ENCODE measurements at places on chromosomes 12 and 14. TPM values are rescaled to one million over a fixed set of nuclear protein-coding genes. Genes with fewer than 3 reads are reported as not detected.

- peak; percentile 84 for DNase-seq
Observed at GRCh38 chr12:115341442-115341841, 657.5 kb upstream of the TBX3 start.

DNA sequence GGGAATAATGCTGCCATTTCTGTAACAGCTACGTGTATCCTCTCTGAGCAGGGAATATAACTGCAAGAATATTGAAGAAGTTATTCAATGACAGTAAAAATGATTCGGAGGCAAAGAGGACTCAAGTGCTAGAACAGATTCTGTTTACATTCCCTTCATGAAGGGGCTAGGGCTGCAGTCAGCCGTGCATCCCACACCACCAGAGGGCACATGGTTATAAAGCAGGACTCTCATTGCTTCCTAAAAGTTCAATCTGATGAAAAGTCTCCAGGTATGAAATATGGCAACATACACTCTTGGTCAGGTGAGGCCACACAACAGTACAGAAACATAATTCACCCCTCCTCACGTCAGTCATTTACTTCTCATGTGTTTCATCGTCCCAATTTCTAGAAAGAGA lies 34.0 kb downstream of the TCHP start:
- no peak for DNase-seq

PLCZ1 gene
- total RNA-seq, result not detected

- DNase-seq, result no peak
Observed at GRCh38 chr12:79776111-79776510, 85.3 kb upstream of the PAWR start.

WNT5B gene
- 7.0 TPM for total RNA-seq

MYRFL gene
- not detected for total RNA-seq

GRCh38 chr12:38898001-38898684 lies 7.2 kb downstream of the CPNE8 start:
- DNase-seq, result no peak

DNA sequence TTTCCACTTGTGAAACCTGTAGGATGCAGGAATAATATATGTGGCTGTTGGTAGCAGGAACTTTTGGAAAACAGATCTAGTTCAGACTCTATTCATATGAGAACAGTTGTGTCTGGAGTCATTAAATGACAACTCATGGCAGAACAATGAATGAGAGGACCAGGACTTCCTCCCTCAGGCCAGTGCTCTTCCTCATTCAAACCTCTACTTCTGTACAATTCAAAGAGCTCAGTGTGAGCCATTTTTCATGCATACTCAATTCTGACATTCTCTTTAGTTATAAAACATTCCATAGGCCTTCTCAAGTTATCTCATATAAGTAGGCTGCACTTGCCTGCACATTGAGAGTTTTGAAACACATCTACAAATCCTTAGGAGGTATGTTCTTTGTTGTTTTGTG lies 1526.6 kb upstream of the FLRT2 start:
- DNase-seq, result no peak

CPM gene
- total RNA-seq, result 103 TPM

DNA sequence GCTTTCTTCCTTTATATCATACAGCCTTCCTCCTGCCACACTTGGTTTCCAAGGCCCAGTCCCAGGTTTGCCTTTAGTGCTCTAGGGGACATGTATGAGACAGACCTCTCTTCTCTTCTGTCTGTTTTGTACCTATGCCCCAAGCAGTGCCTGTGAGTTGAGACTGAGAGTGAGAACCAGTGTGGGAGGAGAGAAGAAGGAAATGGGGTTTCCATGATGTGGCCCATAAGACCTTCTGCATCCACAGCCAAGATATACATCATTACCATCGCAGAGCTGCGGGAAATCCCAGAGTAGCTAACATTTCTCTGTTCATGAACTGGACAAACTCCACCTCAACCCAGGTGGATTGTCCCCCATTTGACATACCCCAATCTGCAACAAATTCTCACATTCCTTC lies 2.8 kb downstream of the TESPA1 start:
- DNase-seq, result no peak

GRCh38 chr12:64459394-64459891 lies 7.5 kb downstream of the TBK1 start:
- DNase-seq, result peak; percentile 36

GRCh38 chr12:16019136-16019535 lies 108.0 kb downstream of the DERA start:
- no peak for DNase-seq

AQP2 gene
- total RNA-seq, result not detected

ADAMTS20 gene
- 0.55 TPM for total RNA-seq

- DNase-seq, result no peak
Observed at GRCh38 chr12:129599406-129599805, 304.4 kb downstream of the TMEM132D start.

PTHLH gene
- not detected for total RNA-seq

- peak; percentile 64 for DNase-seq
Observed at GRCh38 chr12:124327362-124328043, 32.6 kb downstream of the RFLNA start.

DNA sequence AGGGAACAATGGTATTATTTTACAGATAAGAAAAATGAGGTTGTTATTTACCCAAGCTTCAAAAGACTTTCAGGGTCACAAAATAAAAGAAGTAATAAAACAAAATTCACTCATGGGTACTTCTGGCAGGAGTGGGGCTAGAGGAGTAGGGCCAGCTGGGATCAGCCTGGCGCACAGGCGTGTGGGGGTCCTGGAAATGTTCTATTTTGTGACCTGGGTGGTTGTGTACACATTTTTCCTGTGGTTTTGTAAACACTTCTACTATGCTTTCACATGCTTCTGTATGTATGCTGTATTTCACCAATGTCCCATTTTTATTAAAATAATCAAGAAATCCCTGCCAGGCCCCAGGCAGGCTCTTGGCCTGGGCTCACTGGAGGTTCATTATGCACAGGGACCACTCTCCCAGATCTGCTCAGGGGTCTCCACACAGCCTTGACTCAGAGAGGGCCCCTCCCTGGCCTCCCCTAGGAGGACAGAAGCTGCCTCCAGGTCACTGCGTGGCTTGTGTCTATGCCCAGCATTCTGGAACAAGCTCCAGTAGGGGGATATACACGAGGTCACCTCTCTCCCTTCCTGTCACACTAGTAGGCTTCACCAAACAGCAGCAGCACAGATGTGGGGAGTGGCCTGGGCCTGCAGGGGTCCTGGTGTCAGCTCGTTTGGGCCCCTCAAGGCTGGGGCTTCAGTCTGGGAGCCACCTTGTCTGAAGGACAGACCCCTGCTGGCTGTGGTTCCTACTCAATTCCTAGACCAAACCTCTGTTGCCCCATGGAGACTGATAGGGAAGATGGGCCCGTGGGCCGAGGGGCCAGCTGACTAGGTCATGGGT lies 37.8 kb downstream of the ANAPC7 start:
- no peak for DNase-seq

GPR65 gene
- not detected for total RNA-seq

- DNase-seq, result no peak
Observed at GRCh38 chr12:3761116-3761735, 8.3 kb upstream of the CRACR2A start.

TAS2R14 gene
- total RNA-seq, result 17.3 TPM

GRCh38 chr12:116222358-116222757 lies 55.1 kb downstream of the MED13L start:
- peak; percentile 82 for DNase-seq

DNA sequence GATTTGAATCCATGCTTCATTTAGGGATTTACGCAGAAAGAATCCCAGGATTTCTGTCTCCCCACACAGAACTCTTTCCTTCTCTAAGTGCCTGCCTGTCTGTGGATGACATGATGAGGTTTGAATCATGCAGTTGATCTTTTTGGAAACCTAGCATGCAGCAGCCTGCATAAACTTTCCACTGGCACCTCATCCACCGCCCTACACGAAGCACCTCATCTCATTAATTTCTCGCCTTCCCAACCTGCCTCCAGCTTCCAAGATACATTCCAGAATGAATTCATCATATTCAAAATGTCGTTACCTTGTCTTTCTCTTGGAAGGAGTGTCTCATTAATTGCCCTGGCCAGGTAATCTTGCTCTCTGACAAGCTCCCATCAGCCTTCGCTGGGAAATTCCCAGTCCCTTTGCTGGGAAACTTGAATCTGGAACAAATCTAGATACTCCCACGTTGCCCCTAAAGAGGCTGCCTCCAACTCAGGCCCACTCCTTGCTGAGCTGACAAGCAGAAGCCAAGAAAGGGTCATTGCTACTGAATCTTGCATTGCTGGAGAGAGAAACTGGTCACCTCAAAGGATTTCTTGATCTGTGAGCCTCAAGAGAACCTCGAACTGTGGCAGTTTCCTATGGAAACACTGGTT lies 48.2 kb downstream of the SERPINA3 start:
- DNase-seq, result no peak

FZD10 gene
- total RNA-seq, result not detected

GRCh38 chr12:39420043-39420442 lies 22.9 kb downstream of the KIF21A start:
- DNase-seq, result no peak

DNA sequence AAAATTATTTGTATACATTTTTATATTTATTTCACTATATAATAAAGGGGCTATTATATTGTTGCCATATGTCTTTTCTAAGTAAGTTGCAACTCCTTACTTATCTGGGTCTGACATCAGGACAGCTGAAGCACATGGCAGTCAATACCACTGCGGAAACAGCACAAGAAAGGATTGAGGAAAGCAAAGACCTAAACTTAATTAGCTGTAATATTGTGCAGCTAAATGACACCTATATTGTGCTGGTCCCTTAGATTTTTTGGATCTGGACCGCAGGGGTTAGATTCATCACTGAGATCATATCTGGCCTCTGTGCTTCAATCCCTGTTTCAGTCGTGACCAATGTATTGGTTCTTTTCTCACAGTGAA lies 359.6 kb upstream of the DIO2 start:
- DNase-seq, result no peak

DNA sequence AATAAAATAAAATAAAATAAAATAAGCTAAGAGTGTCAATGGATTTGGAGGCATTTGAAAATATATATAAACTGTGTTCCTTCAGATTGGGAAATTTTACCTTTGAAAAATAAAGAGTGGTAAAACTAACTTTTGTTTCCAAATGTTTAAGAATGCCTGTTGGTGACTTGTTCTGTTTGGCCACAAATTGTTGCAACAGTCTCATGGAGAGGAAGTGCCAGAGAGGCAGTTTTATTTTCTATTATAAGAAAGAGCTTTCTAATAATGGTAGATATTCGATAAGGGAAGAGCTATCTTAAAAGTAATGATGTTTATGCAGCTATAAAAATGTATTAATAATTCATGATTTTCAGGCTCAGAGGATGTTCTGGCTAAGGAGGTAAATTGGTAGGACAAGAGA lies 68.8 kb upstream of the MDGA2 start:
- no peak for DNase-seq

SLC6A15 gene
- total RNA-seq, result not detected

SRRM4 gene
- total RNA-seq, result 2.6 TPM

GRCh38 chr12:103913100-103913499 lies 17.1 kb upstream of the HSP90B1 start:
- no peak for DNase-seq

KHNYN gene
- total RNA-seq, result 77.2 TPM

DNA sequence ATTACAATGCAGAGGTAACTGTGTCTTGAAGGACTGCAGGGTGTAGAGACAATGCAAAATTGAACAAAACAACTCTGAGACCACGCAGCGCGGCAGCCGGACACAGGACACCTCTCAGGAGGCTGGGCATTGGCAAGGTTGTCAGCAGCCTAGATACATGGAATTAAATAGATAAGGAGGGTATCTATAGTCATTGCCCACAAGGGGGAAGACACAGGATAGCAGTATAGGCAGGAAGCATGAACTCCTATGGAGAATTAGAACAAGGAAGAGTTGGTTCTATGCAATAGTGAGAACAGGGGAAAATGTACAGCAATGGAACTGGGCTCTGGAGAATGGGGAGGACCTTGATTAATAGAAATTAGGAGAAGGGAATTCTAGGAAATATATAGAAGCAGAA lies 164.1 kb downstream of the C12orf42 start:
- no peak for DNase-seq

- DNase-seq, result no peak
Observed at GRCh38 chr12:18979401-18980126, 150.0 kb upstream of the PLEKHA5 start.

DNA sequence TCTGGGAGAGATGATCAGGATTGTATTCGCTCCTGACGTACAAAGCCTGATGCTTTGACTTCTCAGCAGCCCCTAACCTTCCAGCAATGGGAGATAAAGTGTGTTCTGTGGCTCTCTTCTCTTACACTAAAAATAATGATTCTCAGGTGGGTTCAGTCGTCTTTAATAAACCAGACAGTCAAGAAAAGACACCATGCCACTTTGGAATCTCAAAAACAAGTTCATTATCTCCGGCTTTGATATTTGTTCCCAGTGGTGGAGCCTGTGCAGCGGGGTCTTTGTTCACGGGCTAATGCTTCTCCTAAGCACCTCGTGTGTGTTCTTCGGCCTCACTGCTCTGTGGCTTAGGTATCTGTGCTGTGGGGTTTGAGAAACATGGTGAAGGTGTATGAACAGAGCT lies 1.6 kb downstream of the ACVR1B start:
- peak; percentile 48 for DNase-seq

All from stomach (tissue), 19 donors.